ENCODE measurements at places on chromosomes 2 and 18. TPM values are rescaled to one million over a fixed set of nuclear protein-coding genes. Genes with fewer than 3 reads are reported as not detected.

LPIN2 gene
- 42.0 TPM for total RNA-seq

SP140L gene
- total RNA-seq = 25.4 TPM

SP5 gene
- total RNA-seq = 0.13 TPM

MAP3K19 gene
- not detected for total RNA-seq

GULP1 gene
- total RNA-seq = 32.2 TPM

CEP68 gene
- total RNA-seq = 8.4 TPM

DNA sequence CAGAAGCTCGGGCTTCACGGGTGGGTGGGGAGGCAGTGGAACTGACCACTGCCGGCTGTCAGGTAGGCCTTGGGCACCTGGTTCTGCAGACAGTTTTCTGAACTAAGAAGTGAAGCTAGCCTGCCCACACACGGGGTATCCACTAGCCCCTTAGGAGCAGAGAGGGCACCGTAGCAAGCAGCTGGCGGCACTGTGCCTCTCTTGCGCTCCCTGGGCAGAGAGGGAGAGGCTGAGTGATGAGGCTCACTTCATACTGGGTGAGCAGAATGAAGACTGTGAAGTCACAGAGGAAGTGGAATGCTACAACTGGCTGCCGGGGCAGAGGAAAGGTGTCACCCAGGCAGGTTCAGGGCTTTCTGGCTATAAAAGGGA, 753 bp downstream of the ITPRIPL1 start:
- DNase-seq = no peak

DNA sequence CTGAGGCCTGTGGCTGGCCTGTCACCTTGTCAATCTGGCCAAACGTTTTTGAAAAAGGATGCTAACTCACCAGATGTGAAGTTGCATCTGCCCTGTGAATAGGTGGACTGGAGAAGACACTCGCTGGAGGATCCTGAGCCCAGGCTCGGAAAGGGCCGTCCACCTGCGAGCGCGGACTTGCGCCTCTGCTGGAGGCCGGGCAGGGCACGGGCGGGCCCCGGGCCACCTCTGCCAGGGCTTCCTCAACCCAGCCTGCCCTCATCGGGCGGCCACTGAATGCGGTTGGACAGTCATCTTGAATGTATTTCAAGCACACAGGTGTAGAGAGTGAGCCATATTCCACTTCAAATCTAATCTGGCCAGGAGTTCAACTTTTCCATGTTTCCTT, 83.9 kb downstream of the FAM210A start:
- DNase-seq = no peak

DNA sequence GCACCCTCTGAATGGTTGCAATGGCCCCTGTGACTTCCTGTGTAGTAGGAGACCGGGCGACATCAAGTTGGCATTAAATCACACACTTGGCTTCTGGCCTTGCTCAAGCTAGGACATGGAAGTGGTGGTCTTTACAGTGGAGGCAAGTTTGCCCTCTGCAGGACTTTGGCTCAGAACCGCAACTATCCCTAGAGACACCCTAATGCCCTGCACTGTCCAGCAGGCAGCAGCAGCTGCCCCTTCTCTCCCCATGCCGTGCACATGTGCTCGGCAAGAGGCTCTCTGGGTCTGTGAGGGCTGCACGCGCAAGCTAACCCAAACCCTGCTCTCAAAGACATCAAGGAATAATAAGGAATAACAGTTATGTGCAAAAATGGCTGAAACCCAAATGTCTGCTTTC, 106.5 kb downstream of the COL6A3 start:
- no peak for DNase-seq

DNA sequence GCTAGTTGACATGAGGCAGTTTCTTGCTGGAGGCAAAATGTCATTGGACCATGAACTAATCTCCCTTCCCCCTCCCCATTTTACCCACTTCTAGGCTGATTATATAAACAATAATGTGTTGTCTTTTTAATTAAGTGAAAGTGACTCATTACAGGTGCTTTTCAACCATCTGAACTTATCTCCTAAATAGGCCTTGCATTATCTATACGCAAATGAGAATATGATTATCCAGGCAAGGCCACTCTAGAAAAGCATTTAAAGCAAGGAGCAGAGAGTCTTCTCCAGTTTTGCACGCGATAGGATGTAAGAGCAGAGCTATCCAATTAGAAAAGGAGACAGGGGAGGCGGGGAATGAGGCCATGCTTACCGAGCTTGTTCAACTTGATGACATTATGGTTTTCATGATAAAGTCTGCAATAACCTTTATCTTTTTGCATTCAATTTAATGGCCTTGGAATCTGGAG, 286.1 kb upstream of the SIX3 start:
- no peak for DNase-seq

DNA sequence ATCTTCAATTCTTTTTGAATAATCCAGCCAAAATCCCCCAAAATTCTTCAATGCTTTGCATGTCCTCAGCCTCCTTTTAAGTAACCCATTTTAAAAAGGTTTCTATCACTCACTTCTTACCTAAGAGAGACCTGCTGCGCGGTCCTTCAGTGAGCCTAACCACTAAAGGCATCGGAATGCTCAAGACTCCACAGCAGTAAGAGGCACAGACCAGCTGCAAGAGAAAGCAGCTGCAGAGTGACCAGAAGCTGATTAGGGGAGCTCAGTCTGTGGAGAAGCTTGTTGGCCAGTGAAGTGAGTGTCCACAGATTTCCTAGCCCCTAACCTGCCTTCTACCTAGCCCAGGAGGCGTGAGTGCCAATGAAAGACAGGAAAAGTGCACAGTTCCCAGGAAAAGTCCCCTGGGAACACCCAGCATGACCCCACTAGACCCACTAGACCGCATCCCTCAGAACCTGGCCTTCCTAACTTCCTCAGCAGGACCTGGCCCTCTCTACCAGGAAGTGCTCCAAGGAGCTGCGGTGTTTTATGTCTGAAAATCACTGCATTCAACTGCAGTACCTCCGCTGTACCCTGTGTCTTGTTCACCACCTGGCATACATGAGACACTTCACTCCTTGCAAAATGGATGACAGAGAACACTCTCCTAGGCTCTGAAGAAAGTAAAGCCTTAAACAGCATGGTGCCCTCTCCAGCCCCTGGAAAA, 10.1 kb downstream of the MBOAT2 start:
- no peak for DNase-seq

DNA sequence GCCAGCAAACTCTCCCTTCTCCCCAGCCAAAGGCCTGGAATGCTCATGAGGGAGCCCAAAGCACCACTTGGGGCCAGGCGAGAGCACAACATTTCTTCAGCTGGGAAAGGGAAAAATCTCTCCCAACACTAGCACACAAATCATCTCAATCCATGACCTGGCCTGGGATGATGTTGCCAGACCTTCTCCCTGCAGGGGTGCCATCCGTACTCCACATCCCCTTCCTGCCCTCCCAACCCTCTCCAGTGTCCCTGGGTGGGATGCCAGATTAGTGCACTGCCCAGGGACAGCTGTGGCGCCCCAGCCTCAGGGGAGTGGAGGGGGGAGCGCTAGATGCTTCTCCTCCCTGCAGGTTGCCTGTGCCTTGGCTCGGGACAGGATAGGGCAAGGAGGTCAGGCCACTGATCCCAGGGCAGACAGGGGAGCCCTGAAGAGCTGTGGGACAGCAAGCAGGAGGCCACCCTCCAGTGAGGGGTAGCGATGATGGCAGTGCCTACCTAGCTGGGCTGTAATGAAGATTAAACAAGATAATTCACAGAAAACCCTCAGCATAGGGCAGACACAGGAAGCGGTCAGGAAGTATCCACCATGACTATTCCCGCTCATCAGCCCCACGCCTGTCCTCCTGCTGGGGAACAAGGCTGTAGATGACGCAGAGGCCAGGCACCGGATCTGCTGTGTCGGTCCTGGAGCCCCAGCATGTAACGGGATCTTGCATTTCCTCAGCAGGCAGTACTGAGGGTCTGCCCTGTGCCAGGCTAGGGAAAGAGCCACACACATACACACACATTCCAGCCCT, 31.1 kb downstream of the SERTAD2 start:
- DNase-seq = no peak

- DNase-seq = peak; percentile 51
These were observed 48.3 kb upstream of the ASB1 start for GRCh38 chr2:238378230-238379095.

DNA sequence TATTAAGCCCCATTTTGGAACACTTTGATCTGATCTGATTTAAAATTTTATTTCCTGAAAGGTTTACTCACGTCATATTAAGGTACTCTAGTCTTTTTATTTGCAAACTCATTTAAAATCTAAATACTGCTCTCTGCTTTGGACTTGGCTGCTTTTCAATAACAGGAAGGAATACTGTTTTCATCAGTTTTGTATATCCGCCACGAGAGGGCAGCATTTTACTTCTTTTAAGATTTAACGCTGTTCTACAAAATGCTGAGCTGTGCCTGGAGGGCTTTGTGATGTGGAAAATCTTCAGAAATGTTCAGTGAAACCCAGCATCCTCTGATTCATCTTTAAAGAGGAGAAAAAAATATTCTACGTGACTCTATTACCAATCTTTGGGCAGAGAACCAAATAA, 37.5 kb upstream of the SLC38A11 start:
- peak; percentile 82 for DNase-seq

- DNase-seq = no peak
These were observed 10.0 kb downstream of the SUPT7L start for GRCh38 chr2:27653397-27653796.

- DNase-seq = no peak
These were observed 1.4 kb upstream of the KIF1A start for GRCh38 chr2:240821429-240821778.

DNA sequence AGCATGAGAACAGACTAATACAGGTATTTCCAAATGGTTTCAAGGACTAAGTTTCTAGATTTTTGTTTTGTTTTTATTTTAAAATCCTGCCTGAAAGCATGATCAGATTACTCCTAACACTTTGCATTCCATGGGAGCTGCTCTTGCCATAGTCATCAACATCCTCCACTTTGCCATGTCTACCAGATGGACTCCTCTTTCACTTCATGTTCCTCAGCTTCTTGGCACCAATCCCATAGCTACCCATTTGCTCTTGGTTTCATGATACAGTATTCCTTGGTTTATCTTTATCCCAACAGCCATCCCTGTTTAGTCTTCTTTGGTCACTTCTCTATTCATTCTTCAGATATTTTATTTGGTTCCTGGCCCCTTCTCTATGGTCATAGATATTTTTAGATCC, 154.2 kb upstream of the CCDC195 start:
- peak; percentile 38 for DNase-seq

DNA sequence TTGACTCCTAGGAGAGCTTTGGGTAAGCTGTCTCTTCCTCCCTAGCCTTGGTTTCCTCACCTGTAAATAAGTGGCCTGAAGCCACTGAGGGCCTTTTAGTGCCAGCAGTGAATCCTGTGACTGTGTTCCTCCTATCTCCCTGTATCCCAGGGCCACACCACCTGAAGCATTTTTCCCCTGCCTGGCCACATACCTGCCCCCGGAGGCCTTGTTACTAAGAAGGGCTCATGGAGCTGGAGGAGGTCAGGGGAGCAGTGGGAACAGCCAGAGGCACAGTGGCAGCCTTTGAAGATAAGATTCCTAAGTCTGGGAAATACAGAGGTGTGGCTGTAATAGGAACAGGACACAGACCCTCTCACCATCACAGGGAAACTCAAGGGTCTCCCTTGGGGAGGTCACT, 162.4 kb downstream of the SMAD7 start:
- DNase-seq = no peak

GRCh38 chr18:79916546-79917168, 34.8 kb downstream of the SLC66A2 start:
- DNase-seq = no peak

- no peak for DNase-seq
These were observed 373.6 kb upstream of the TRIB2 start for GRCh38 chr2:12343141-12343540.

Measured in LHCN-M2 (cell line).